ENCODE measurements at places on chromosomes 5 and 9. TPM values are rescaled to one million over a fixed set of nuclear protein-coding genes. Genes with fewer than 3 reads are reported as not detected.
A peak's percentile ranks its signal among the peaks of the same experiment; 100 is the strongest.

Gene IL4
- total RNA-seq, result 1.2 TPM

Gene PGM5
- total RNA-seq, result not detected

Gene PRRC2B
- 214 TPM for total RNA-seq

Gene F2RL1
- 1.6 TPM for total RNA-seq

Gene SELENOP
- 0.16 TPM for total RNA-seq

Gene EQTN
- total RNA-seq, result not detected

Gene AGXT2
- total RNA-seq, result not detected

Gene TEX48
- 1.7 TPM for total RNA-seq

Gene CCL28
- 15.0 TPM for total RNA-seq

GRCh38 chr5:78751872-78752271 lies 103.3 kb upstream of the LHFPL2 start:
- no peak for DNase-seq

DNA sequence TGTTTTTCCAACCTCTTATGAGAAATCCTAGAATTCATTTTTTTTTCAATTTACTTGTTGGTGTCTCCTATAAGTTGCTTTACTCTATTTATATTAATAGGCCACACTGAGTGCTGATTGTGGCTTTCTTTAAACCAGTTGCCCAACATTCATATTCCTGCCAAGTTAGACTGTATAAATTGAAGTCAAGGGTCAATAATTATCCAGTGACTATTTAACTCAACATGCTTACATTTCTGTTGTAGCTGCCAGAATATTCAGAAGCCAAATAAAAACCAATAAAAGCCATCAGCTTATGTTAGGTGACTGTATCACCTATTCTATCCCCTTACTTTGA lies 169.0 kb downstream of the PTPRD start:
- DNase-seq, result no peak

- no peak for DNase-seq
Observed at GRCh38 chr9:1052365-1053281, 2.5 kb downstream of the DMRT2 start.

DNA sequence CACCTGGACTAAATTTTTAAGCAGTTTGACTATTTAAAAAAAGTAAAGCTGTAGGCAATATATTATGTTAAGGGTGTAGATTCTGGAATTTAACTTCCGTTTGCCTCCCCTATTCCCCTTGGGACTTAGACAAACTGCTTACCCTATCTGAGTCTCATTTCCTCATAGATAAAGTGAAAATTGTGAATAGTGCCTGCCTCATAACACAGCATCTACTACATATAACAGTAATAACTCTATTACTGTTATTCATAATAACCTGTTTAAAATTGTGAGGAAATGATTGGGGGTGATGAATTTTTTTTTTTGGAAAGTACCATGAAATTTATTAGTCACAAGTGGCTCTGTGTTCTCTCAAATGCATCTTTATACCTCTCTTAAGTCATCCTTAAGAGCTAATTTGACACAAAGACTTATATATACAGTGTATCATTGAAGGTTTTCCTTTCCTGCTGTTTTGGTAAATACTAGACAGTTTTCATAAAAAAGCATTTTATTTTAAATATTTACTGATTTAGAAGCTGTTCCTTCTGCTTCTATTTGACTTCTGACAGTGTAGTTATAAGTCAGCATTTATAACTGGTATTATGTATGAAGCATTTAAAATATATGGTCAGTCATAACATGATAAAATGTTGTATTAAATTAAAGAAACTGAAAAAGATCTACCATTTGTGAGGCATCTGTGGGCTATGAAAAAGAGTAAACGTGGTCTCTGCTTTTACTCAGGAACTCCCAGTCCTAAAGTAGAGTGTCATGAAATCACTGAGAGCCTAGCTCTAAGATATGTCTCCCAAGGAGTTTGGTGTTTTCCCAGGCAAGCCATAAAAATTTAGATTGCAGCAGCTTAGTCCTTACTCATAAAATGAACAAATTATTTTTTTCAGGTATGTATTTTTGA lies 46.4 kb downstream of the MCCC2 start:
- DNase-seq, result no peak

DNA sequence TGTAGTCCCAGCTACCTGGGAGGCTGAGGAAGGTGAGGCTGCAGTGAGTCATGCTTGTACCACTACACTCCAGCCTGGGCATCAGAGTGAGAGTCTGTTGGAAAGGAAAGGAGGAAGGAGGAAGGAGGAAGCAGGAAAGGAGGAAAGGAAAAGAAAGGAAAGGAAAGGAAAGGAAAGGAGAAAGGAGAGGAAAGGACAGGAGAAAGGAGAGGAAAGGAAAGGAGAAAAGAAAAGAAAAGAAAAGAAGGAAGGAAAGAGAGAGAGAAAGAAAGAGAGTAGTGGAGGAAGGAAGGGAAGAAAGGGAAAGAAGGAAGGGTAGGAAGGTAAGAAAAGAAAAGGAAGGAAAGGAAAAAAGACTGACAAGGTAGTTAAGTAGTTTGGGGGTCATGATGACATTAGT lies 162.6 kb upstream of the SLC12A2 start:
- no peak for DNase-seq

DNA sequence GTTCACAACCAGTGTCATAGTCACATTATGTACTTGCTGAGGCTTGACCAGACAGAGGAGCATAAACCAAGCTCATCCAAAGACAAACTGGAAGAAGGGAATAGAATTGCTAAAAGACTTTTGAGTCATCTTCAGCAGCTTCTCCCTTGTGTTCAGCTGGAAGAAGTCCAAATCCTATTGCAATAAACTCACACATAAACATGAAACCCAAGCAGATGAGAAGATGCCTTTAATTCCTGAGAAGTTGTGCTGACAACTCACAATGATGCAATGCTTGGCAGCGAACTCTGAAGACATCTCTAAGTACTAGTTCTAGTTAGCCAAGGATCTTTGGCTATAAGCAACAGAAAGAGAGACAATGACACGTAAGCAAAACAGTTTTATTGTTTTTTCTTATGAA lies 642.1 kb downstream of the KCTD16 start:
- DNase-seq, result no peak

DNA sequence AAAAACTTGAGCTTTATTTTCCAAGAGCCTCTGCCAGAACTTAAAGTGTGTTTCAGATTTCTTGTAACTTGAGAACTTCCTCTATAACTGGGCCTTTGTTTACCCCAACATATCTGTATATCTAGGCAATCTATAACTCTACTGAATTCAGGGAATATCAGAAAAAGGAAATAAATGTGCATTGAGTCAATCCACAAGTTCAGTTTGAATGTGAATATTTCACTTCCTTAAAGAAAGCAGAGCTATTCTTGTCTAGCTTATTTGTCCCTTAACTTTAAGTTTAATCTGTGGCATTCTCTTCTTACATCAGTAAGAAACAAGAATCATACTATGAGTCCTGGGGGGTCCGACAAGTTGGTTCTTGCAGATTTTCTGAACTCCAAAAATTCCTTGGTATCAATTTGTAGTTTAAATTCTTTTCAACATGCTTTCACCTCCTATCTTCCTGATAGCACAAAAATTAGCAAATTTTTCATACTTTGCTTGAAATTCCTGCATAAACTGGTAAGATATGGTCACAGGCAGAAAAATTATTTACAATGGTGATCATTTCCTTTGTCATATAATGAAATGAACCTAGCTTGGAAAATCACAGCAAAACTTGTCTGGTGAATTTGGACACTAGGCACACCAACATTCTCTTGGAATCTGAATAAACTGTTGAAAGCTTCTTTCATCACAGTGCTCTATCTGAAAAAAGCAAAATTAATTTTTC lies 19.8 kb upstream of the ITGA1 start:
- no peak for DNase-seq

- DNase-seq, result no peak
Observed at GRCh38 chr5:113250341-113250953, 184.3 kb downstream of the TSSK1B start.

DNA sequence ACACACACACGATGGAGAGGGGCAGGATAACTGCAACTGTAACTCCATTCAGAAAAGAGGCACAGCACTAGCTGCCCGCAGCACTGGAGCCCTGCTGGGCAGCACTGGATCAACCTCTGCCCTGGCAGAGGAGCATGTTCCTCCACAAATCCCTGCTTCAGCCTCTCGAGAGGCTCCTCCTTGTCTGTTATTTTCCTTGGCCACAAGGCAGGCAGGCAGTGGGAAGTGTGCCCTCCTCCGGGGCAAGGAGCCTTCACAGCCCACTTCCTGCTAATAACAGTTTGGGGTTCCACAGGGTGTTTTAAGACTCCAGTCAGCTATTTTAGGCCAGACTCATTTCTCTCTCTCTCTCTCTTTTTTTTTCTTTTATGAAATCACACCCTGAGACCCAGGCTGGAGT lies 11.8 kb downstream of the FXN start:
- DNase-seq, result no peak

DNA sequence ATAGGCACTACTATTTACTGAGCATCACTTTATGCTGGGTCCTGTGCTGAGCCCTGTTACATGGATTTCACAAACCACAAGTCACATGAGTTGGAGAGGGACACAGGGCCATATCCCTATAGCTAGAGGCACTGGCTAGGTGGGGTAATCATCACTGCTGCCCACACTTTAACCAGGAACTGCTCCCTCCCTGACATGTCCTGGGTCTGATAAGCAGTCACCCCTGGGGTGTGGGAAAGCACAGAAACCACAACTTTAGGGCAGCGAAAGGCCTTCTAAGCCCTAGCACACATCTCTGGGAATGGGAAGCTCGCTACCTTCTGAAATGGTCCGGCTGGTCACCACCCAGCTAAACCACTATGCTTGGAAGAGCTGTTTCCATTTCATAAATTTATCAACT lies 15.0 kb downstream of the TBC1D2 start:
- no peak for DNase-seq

DNA sequence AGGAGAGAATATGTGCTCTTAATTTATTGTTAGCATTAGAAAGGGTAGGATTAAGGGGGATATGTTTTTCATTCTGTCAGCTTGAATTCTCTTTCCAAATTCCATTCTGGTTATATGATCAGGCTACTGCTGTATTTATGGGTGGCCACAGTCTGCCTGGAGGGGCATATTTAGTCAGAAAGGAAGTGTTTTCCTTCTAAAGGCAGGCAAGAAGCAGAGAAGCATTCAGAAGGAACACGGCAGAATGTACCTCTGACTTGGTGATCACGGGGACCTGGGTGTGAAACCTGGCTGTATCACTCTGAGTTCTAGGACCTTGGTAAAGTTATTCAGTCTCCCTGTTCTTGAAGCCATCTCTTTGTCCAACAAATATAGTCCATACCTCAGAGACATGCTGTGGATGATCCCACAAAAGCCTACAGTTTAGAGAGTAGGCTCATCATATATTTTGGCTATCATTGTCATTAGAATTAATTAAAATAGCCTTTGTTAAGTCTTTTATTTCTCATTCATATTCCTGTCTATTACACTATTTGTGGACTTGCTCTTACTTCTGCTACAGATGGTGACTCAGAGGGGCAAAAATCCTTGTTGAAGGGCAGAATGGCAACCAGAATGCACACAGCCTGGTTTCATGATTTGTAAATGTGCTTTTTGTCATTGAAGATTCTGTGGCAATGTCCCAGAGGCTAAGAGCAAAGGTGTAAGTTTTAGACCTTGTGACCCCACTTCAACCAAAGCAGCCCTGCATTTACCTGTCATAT lies 2.7 kb downstream of the TNC start:
- no peak for DNase-seq

DNA sequence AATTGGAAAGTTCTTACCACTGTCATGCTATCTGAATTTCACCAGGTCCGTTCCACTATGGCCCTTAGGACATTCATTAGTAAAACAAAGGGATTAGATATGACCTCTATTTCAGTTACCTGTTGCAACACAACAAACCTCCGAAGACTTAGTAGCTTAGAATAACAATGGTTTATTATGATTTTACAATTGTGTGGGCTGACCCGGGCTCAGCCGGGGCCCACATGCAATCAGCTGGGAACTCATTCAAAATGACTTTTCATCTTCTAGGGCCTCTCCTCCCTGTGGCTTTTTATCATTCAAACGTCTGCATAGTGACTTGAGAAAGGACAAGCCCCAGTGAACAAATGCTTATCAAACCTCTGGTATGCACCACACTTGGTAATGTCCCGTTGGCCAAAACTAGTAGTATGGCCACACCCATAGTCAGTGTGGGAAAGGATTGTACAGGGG lies 2.3 kb upstream of the FBXW11 start:
- no peak for DNase-seq

DNA sequence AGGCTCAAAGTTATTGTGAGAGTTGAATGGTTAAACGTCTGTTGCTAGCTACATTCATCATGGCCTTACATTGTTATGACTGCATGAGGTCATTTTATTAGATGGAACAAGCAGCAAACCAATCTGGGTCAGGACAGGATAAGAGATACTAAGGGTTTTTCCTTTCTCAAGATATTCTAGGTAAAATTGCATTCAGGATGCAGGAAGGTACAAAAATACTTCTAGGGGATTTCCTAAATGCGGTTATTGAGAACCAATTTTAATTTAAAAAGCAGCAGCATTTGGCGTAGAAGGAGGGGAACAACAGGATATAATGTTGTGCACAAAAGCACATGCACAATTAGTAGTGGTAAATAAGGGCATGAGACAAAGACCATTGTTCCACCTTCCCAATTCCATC lies 39.2 kb upstream of the LURAP1L start:
- DNase-seq, result no peak

- peak; percentile 64 for DNase-seq
Observed at GRCh38 chr9:133792721-133793470, 54.7 kb upstream of the SARDH start.

GRCh38 chr5:129771058-129771838 lies 23.4 kb downstream of the MINAR2 start:
- DNase-seq, result peak; percentile 62

DNA sequence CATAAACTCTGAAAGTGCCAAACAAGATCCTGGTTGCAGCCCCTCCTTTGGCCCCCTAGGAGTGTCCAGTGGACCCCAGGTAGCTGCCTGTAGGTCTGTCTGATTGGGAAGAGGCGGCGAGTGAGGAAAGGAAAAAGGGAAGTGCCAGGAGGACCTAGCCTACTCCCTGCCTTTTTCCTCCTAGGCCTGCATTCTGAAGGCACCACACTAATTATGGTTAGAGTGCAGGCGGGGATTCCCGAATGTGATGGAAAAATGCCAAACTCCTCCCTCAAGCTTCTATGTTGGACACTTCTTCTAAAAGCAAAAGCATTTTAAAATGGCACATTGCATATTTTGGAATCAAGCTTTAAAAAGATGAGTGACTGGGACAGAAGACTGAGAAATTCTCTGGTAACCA lies 83.2 kb upstream of the SMIM15 start:
- no peak for DNase-seq

DNA sequence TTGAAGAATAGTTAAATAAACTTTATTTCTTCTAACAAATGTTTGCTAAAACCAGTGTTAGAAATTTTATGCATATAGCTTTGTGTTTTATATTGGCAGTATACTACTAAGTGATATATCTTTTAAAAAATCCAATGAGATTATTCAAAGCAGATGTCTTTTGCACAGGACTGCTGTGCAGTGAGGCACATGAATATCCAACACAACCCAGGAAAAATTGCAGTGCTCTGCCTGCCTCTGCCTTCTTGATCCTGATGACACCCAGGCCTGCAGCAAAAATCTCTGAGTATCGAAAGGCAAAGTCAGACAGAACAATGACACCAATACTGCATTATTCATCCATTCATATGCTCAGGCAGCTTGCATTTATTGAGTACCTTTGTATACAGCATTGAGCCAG lies 1076.5 kb upstream of the ARRDC3 start:
- DNase-seq, result no peak

- DNase-seq, result no peak
Observed at GRCh38 chr5:7192016-7192415, 203.9 kb upstream of the ADCY2 start.

Data from activated T-cell treated with anti-CD3 and anti-CD28 coated beads, Interleukin-2, amount 50 U/mL, for 72 hours (primary cell).